ENCODE measurements at places on chromosomes 5 and 9.
A peak's percentile ranks its signal among the peaks of the same experiment; 100 is the strongest.

DNA sequence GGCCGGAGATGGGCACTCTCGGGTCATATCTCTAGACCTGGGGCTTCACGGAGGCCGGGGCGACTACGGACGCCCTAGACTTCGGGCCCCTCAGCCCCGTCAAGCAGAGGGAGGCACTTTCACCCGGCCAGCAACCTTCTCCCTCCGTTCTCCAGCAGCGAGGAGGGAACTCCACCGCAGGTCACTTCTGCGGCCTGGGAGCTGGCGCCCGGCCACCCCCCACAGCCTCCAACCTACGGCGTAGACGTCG is 201 bp downstream of the DOLK start:
- no peak for DNase-seq

DNA sequence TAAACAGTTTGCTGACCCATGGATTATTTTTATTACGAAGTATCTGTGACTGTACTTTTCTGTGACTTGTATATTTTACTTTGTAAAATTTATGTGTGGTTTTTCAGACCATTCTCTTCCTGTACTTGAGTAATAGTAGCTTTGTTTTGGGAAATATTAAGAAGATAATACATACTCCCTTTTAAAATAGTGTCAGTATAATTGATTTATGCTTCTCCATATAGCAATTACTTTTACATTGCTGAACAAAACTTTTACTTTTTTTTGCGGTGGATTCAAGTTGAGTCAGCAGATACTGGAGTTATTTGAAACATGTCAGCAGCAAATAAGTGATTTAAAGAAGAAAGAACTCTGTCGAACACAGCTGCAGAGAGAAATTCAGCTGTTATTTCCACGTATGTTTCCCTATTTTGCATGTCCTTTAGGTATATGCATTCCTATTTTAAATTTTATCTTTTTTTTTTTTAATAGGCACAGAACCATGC is 28.4 kb downstream of the TENT2 start:
- no peak for DNase-seq

DNA sequence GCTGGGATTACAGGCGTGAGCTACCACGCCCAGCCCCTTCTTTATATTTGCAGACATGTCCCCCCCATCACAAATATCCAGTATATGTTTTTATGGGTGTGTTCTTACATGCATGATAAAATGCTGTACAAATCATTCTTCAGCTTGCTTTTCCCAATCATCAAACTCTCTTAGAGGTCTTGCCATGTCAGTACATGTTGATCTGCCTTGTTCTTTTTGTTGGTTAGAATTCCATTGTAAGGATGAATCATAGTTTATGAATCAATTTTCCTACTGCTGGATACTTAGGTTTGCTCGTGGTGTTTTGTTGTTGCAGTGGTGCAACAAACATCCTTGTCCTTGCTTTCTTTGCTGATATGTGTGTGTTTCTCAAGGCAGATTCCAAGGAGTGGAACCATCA is 79.9 kb upstream of the NEURL1B start:
- no peak for DNase-seq

GRCh38 chr5:148641735-148642134 is 12.6 kb downstream of the HTR4 start:
- no peak for DNase-seq

GRCh38 chr5:60505373-60506171 is 194.4 kb downstream of the DEPDC1B start:
- DNase-seq: no peak

DNA sequence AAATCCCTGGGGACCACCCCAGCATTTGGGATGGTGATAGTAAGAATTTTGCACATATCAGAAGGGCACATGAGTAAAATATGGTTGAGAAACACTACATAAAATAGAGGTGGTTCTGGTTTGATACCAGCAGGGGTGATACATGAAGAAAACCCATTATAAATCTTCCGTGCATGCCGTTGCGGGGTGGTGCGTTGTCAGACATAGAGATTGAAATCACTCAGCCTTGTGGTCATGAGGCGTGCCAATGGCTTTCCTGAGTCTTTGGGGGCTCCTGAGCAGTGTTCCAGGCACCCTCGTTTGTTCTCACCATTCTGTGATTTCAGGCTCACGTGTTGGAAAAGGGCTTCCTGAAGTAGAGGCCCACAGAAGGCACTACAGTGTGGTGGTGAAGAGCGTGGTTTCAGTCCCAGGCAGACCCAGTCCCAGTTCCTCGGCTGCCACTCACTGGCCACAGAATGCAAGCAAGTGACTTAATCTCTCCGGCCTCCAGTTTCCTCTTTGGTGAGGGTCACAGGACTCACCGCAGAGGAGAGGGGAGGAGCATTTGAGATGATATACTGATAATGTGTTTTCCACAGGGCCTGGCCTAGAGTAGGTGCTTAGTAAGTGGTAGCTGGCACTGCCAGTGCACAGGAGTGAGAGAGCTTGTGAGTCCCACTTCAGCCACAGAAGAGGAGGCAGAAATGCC is 20.5 kb upstream of the GLRX start:
- no peak for DNase-seq

- DNase-seq: no peak
These were observed 96.2 kb downstream of the TRPM3 start for GRCh38 chr9:71025201-71025600.

DNA sequence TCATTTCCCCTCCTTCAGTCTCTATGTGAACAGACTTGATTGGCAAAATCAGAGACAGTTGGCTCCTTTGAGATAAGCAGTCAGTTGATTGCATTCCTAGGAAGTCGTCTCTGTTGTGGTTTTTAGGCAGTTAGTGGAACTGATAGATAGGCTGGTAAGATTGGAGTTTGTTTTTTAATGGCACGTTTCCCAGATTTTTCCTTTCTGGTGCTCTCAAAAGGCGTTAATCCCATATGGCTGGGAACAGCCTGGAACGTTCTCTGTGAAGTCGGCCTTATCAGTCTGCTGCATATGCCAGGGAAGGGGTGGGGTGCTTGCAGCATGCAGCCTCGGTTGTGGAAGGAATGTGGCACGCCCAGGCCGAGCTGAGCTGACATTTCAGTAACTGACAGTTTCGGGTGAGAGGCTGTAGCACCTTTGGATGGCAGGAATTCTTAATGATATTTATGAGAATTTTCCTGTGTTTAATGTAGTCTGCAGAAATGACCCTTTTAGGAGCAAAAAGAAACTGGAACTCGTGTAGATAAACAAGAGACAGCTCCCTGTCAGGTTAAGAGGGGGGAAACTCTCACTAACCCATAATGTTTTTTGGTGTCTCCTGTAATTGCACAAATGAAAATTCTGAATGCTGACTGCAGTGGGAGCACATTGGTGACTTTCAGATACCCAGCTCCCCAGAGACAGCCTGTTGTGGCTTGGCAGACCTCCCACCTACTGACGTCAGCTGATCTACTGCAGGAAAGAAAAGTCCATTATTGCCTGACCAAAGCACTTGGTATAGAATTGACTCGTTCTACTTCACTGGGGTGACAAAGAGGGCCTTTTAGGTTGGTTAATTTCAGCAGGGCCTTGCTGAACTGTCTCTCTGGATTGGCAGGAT is 6.3 kb downstream of the SPTAN1 start:
- peak; percentile 57 for DNase-seq

DNA sequence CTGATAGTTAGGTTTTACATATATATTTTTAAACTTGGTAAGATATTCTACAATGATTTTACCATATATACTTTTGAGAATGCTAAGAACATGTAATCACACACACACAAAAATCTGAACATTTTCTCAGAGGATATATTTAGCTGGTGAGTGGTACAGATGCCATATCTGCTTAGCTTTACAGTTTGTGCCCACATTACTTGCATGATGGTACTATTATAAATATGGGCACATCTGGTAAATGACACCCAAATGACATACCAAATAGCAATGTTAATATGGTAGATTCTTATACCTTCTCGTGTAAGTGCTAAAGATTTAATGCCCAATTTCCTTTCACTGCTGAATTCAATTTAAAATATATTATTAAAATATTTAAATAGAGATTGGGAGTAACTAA is 56.6 kb downstream of the LSM11 start:
- no peak for DNase-seq

- no peak for DNase-seq
These were observed 275.9 kb downstream of the CRB2 start for GRCh38 chr9:123631862-123632261.

DNA sequence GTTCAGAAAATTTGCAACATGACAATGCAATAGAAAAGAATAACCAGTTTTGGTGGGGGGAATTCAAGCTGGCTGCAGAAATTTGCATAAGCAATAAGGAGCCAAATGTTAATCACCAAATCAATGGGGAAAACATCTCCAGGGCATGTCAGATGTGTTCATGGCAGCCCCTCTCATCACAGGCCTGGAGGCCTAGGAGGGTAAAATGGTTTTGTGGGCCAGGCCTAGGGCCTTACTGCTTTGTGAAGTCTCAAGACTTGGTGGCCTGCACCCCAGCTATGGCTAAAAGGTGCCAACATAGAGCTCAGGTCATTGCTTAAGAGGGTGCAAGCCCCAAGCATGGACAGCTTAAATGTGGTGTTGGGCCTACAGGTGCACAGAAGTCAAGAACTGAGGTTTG is 29.7 kb upstream of the SLC36A1 start:
- no peak for DNase-seq

DNA sequence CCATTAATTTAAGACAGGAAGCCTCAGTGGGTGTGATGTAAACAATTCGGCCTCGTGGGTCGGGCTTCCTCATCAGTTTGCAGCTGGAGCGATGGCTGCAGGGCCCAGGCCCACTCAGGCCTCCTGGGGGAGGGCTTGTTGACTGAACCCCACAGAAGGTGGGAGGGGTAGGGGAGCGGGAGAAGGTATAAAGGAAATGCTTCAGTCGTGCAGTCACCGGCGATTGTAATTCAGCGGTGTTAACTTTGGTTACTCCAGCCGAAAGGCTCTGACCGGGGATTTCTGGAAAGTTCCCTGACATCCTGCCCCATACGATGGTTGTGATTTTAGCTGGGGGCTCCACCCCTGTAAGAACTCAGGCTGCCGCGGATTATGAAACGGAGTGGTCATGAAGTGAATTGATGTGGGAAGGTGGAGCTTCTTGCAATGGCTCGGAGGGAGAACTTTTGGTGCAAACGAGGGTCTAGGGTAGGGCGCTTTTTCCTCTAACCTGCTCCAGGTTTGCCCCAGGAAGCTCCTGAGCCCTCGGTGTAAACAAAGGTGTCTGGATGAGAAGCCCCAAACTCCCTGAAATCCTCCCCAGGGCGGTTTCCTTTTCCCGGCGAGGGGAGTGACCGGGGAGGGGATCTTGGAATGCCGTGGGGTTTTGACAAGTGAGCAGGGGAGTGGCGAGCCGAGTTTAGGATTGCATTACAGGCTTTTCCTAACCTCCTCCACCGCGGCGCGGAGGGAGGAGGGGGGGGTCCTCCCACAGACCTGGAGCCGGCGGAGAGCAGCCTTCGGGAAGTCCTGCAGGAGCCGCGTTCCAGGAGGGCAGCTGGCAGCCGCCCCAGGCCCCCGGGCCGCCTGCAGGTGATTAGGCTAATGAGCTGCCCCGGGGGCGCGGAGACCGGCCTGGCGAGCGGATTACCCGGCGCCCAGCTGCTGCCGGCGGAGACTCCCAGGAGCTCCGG is 215.5 kb downstream of the PDZD2 start:
- DNase-seq: no peak

DNA sequence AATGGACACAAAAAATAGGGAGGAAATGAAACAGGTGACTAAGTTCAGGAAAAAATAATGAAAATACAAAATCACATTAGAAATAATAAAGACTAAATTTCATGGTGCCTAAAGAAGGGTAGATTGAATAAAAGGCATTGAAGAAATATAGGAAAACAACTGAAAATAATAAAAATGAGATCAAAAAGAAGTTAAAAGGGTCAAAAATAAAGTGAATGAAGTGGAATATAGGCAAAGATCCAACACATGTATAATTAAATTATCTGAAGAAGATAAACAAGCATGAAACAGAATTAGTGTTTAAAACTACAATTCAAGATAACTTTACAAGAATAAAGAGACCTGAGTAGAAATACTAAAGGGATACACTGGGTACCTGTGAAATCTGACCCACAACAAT is 87.6 kb downstream of the SUSD1 start:
- no peak for DNase-seq

DNA sequence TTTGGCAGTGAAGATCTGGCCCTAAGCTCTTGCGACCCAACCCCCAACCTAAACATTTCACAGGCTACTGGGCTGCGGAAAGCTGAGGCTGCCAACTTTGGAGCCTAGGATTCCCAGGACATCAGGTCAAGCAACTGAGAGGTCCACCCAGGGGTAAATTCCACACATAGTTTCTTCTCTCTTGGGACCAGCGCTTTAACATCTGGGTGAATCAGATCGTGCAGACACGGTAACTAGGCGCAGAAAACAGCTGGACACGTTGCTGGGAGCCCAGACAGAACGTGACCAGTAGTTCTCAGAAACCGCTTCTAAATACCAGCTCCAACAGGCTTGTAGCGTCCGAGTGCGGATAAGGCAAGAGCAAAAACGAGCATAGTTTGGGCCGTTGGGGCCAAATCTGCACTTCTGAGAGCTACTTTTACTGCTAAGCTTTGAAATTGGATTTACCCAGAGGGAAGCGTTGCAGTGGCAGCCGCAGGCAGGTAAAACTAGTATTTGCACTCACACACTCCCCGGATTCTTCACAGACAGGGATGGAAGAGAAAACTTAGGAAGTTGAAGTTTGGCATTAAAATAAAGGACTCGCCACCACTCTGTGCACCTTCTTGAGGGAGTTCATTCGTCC is 11.8 kb downstream of the ITGA1 start:
- peak; percentile 45 for DNase-seq

DNA sequence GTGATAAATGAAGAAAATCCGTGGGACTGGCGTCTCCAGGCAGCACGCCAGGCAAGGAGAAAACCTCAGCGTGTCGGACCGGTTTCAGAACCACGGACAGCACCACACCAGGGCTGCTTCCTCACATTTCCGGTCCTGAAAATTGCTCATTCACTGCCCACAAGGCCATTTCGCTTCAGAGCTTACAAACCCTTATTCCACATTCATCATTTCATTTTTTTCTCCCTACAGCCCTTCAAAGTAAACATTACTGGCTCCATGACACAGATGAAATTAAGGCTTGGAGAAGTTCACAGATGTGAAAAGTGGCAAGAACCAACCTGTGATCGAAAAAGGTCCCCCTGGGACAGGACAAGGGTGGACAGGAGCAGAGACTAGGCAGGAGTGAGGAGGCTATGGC is 1.5 kb upstream of the GPRIN1 start:
- peak; percentile 41 for DNase-seq

DNA sequence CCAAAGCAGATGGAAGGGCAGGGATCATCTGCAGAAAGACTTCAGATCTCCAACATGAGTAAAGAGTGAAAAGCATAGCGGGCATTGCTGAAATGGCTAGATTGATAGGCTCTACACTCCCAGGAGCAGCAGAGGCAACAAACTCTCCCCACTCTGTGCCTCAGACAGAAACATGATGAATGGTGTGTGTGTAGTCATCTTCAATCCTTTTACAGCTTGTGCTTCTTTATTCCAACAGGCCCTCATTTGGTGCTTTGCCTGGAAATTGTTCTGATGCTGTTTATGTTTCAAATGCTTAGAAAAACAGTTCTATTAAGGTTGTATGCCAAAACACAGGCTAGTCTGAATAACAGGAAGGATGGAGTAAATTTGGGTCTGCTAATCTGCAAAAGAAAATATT is 176.2 kb downstream of the DMRTA1 start:
- no peak for DNase-seq

All from fibroblast of skin of left biceps (primary cell).